ENCODE measurements at places on chromosomes 7 and 10.

GRCh38 chr7:69864822-69865221 is 266.5 kb downstream of the AUTS2 start:
- no peak for DNase-seq

DNA sequence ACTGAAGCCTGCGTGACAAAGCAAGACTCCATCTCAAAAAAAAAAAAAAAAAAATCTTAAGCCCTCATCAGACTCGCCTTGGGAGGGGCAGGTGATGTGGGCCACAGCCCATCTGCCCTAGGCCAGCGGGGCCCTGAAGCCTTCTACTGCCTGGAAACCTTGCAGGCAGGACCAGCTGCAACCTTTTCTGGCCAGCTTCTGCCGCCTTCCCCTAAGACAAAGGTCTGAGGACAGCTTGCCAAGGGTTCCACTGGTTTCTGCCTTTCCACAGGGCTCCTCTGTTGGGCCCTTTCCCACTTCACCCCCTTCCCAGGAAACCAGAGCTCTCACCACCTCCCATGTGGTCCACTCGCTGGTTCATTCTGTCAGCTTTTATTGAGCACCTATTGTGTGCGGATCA is 35.2 kb downstream of the UBTD1 start:
- no peak for DNase-seq

DNA sequence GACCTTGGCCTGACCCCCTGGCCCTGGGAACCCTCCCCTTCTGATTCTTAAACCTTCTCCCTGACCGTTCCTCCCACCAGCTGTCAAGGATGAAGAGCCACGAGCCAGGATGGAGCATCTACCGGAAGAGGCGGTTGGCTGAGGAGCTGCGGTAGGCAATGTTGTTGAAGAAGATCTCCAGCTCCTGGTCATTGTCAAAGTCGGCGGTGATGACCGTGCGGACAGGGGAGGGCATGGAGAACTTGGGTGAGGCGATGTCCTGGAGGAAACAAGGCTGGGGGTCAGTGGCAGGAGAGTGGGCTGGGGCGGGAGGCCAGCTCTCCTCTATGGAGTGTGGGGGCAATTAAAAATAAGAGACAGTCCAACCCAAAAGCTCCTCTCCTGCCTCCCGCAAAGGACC is 51.7 kb downstream of the GOLGA7B start:
- no peak for DNase-seq

DNA sequence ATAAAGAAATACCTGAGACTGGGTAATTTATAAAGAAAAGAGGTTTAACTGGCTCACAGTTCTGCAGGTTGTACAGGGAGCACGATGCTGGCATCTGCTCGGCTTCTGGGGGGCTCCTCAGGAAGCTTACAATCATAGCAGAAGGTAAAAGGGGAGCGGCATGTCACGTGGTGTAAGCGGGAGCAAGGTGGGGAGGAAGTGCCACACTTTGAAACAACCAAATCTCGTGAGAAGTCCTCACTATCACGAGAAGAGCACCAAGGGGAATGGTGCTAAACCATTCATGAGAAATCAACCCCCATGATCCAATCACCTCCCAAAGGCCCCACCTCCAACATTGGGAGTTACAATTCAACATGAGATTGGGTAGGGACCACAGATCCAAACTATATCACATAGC is 67.7 kb downstream of the AKR1B1 start:
- DNase-seq, result no peak

DNA sequence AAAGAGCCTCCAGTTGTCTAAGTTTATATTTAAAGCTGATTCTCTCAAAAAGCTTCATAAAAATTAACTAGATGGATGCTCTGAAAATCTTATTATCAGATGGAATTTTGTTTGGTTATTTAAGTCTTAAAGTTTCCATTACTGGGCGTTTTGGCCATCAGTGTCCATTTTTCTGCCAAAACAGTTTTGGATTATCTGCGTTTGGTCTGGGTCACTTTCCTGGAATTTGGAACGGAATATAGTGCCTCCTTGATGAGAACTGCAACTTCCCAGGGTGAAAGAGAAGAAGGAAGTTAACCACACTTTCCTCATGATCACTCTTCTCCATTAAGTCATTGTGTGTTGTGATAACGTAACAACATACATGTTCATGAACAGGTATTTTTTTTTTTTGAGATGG is 764.9 kb upstream of the AUTS2 start:
- no peak for DNase-seq

DNA sequence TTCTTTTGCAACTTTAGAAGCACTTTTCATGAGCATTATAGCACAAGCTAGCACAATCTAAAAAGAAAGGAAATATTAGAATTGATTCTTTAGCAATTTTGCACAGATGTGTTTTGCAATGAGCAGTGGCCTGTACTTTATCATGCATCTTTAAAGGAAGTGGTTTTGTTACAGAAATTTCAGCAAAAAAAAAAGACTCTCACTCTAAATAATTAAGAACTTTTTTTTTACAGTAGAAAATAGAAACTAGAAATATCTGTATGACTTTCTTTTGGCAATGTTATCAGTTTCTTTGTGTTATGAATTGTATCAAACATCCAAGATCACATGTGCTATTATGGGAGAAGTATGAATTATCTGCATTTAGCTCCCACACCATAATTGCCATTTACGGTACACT is 195.7 kb upstream of the KLF6 start:
- no peak for DNase-seq

GRCh38 chr10:22344781-22345300 is 455 bp upstream of the SPAG6 start:
- DNase-seq, result no peak

DNA sequence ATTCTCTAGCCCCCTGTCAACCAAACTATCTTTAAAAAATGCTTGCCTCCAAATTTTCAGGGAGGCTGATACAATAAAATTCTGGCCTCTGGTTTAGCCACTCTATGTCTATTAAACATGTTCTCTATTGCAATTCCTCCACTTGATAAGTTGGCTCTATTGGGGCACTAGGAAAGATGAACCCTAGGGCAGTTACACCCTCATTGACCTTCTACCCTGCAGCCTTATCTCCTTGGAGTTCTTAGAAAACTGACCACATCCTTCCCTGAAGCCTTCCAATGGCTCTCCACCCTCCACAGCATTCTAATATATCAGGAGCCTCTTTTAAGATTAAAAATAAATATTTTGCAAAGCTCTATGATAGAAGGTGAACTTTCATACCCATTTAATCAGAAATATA is 30.6 kb downstream of the SVOPL start:
- DNase-seq, result no peak

DNA sequence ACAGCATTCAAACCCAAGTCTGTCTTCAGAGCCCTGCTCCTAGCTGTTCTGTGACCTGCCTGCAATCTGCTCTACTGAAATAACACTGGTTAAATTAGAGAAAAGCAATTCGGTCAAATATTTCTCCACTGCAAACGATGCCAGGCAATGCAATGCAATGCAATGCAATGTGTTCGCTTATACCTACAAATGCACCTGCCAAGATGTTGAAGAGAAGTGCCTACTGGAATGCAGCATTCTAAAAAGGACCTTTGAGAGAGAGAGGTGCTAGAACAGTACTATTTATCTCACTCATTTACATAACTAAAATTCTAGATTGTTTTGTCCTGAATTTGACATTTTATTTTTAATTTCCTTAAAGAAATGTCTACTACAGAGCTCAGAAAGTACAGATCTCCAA is 157.3 kb upstream of the CDK1 start:
- no peak for DNase-seq

DNA sequence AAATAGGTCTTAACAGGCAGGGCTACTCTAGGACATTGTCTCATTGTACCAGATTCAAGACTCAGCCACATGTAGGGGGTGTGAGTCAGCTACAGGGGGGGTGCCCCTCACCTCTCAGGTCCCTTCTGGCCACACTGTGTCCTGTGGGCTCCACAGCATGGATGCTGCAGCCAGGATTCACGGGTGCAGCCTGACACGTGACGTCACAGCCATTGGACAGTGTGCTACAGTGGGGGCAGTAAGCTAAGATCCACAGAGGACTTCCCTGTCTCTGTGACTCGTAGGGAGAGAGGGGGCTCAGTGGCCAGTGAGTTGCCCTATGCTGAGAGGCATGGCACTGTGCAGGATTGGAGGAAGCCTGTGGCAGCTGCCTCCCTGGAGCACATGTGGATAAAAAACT is 77.9 kb downstream of the TMEM178B start:
- no peak for DNase-seq

GRCh38 chr7:112371701-112372100 is 78.6 kb upstream of the IFRD1 start:
- no peak for DNase-seq

DNA sequence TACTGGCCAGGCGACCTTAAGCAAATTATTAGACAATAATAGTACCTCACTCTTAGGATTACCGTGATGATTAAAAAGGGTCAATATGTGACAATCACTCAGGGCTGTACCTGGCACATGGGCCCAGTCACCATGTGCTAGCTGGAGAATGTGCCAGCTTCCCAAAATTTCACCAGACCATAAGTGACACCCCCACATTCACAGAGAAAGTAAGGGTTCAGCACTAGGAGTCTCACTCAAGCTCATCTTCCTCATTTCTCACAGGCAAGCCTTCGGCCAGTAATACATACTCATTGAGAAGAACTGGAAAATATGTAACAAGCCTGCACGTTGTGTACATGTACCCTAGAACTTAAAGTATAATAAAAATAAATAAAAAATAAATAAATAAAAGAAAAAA is 22.4 kb upstream of the C10orf71 start:
- no peak for DNase-seq

- DNase-seq, result no peak
Observed at GRCh38 chr10:8616166-8616565, 561.7 kb downstream of the GATA3 start.

- DNase-seq, result no peak
Observed at GRCh38 chr7:115013886-115014285, 92.0 kb downstream of the MDFIC start.

GRCh38 chr10:97058521-97058920 is 127.2 kb downstream of the SLIT1 start:
- no peak for DNase-seq

- DNase-seq, result no peak
Observed at GRCh38 chr7:63117-63480, 129.3 kb upstream of the FAM20C start.

DNA sequence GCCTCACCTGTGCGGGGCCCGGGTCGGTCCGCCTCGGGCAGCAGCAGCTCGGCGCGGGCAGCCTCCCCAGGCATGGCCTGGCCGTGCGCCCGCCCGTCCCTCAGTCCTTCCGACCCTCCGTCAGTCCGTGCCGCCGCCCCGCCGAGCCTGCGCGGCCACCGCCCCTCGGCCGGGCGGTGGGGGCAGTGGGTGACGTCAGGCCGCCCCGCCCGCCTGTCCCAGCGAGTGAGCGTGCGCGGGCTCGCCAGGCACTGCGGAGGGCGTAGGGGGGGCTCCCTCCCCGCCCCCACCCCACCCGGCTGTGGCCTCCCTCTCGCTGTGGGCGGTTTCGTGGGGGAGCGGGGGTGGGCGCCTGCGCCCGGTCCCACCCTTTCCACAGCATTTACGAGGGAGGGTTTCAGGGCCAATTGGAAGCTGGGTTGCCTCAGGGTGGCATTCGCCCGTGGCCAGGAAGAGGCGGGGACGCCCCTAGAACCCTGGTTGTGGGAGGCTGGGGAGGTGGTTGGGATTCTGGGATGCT is at the start of gene NACAD:
TSS of gene NACAD (minus strand) at position 149 of the 520 bp plus-strand sequence. CDS start at position 74, 75 bp downstream.
- no peak for DNase-seq

GRCh38 chr10:128516180-128516579 is 390.0 kb upstream of the MKI67 start:
- no peak for DNase-seq

- DNase-seq, result no peak
Observed at GRCh38 chr7:23530405-23530804, 1.4 kb downstream of the TRA2A start.

DNA sequence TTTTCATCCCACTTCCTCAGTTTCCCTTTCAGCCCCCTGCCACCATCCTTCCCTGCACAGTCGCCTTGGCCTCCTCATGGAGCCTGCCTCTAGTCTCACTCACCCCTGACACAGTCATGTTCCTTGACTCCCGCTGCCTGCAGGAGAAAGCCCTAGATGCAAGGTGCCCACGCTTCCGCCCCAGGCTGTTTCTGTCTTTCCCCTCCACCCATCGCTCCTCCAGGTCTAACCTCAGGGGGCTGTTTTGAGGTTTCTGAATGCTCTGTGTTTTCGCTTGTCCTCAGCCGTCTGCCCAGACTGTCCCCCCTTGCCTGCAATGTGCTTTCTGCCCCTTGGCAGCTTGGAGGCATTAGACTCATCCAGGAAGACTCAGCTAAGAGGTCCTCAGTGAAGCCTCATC is 89.9 kb downstream of the EMX2 start:
- DNase-seq, result no peak

DNA sequence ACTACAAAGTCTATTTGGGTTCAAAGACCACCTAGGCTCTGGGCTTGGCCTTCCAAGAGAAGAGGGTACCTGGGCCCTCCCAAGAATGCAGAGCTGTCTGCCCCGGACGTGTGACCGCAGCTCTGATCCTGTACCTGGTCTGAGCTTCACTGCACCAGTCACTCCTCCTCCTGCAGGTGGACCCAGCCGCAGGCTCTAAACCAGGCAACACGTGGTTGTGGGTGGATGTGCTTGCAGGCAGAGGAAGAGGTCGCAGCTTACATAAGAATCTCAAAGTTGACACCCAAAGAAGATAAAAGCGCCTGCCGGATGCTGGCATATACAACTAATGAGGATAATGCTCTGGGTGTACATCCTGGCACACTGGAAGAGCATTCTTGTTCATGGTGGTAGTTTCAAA is 9.4 kb upstream of the PFKP start:
- no peak for DNase-seq

DNA sequence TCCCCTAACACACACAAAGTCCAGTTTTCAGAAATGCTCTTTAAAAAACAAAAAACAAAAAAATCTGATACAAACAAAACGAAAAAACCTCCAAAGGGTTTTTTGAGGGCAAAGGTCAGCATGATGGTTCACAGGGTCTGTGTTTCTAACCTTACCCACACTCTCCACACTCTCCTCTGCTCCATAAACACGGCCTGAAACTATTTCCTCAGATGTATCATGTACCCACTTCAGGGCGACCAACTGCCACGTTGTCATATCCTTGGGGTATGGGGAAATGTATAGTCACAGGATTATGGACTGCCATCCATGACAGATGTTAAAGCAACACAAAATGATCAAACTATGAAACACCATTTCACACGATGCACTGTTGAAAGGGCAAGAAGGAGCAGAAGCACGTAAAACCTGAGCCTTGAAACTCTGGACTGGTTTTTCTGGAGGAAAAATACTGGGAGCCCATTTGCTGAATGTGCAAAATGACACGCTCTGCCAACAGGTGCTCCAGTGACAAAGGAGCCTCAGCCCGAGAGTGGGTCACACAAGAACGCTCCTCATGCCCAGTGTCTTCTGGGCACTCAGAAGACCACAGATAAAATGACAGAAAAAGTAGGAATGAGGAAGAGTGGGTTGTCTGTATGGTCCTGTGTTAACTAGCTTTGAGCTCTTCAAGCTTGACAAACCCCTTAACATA is 15.8 kb downstream of the NAPEPLD start:
- no peak for DNase-seq

GRCh38 chr7:82444220-82444909 is 788 bp upstream of the CACNA2D1 start:
- DNase-seq, result no peak

DNA sequence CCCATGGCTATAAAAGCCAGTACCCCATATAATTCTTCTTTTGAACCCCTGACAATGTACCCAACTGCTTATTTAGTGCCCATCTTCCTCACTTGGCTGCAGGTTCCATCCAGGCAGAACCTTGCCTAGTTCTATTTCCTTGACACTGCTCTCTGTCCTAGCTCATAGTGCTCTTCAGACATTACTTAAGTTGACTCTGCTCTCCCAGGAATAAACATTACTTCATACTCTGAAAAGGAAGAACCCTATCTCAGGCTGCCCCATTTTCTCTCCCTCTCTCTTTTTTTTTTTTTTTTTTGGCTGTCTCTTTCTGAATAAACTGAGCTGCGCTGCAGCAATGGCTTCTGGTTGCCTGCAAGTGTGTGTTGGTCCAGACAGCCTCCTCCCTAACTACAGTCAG is 21.0 kb downstream of the ACTA2 start:
- DNase-seq, result no peak
